H1 (cell line): ENCODE measurements at places on chromosomes 12 and 14. TPM values are rescaled to one million over a fixed set of nuclear protein-coding genes. Genes with fewer than 3 reads are reported as not detected.

The TMEM119 gene
- 0.48 and 0.61 TPM in 2 replicates for total RNA-seq

DNA sequence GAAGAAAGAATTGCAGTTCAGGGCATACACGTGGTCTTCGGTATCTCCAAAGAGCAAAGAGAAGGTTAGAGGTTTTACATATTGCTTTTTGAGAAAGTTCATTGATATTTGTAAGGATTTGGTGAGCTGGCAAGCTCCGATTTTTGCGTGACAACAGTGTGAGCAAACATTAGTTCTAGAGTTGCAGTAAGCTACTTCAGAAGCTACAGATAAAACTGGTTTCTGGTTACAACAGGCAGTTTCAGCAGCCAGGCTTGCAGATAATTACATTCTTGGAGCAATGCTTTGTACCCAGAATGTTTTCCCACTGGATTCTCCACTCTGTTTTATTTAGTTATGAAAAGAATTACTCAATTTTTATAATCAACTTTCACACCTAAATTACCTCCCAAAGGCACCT lies 28.2 kb downstream of the KLRK1 start:
- H3K27me3 ChIP-seq, result no peaks in the 10 kb centered on the region
- no peak for DNase-seq
- 0 out of 2 replicates have a peak overlapping the region, but pooled peaks have one; percentile 32 for H3K27ac ChIP-seq
- peaks cover 14% of the 10 kb centered on the region; the same call in 1 of the 2 replicates for H3K4me1 ChIP-seq
- H3K36me3 ChIP-seq, result no peaks in the 10 kb centered on the region

- H3K27ac ChIP-seq, result no peak overlapping the region
- no peak for DNase-seq
- no peaks in the 10 kb centered on the region; the same call in 1 of the 2 replicates for H3K36me3 ChIP-seq
- H3K27me3 ChIP-seq, result no peaks in the 10 kb centered on the region
- no peak overlapping the region for H3K4me3 ChIP-seq
- no peaks in the 10 kb centered on the region for H3K4me1 ChIP-seq
Measured at GRCh38 chr12:124018539-124018938, 45.5 kb downstream of the ZNF664 start.

GRCh38 chr12:9634177-9634803 lies 26.6 kb upstream of the KLRB1 start:
- no peak overlapping the region for H3K4me3 ChIP-seq
- DNase-seq, result peak; percentile 71
- H3K36me3 ChIP-seq, result 0 out of 2 replicates have a peak, but pooled peaks cover 5% of the 10 kb centered on the region
- H3K27me3 ChIP-seq, result no peaks in the 10 kb centered on the region
- H3K4me1 ChIP-seq, result no peaks in the 10 kb centered on the region

DNA sequence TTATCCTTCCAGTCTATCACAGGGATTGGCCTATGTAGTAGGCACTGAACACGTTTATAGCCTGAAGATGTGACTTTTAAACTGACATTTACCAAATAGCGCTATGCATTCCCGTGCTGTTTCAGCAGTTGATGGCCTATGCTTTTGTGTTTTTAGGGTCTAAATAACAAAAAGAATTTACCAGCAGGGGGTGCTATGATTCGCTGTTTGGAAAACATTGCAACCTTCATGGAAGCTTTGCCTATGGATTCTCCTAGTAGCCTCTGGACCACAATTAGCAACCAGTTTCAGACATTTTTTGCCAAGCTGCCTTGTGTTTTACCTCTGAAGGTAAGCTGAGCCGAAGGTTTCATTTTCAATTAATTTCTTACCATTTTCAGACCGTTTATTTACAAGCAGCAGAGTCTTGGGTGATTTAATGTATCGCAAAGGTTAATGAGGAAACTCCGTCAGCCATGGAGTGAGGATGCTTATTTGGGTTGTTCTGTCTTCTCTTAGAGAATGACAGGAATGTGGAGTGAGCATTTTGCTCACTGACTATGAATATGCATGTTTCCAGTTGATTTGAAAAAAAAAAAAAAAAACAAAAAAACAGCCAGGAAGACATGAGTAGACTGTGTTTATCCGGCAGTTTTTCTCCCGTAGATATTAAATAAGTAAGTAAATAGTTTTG lies 133.1 kb downstream of the PRIMA1 start:
- no peak overlapping the region for H3K27ac ChIP-seq
- H3K4me3 ChIP-seq, result no peak overlapping the region
- no peaks in the 10 kb centered on the region for H3K27me3 ChIP-seq
- H3K4me1 ChIP-seq, result no peaks in the 10 kb centered on the region
- no peaks in the 10 kb centered on the region for H3K36me3 ChIP-seq

DNA sequence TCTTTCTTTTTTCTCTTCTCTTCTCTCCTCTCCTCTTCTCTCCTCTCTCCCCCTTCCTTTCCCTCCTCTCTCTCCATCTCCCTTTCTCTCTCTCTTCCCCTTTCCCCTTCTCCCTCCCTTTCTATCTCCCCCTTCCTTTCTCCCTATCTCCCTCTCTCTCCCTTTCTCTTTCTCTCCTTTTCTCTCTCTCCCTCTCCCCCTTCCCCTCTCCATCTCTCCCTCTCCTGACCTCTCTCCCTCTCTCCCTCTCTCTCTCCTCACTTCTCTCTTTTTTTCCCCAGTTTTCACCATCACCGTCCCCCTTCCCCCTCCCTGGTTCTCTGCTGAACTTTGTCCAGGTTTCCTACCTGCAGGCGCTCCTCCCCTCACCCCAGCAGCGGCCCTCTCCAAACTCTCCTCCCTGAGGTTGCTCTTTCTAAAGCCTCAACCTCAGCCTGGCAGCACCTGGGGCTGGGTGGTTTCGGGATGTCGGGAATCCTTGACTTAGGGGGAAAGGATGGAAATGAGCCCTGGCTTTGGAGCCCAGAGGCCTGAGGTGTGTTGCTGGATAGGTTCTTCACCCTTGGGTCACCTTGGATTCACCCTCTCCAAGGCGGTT lies 14.7 kb upstream of the TBX3 start:
- peaks cover 100% of the 10 kb centered on the region for H3K27me3 ChIP-seq
- H3K27ac ChIP-seq, result no peak overlapping the region
- DNase-seq, result no peak

- H3K27me3 ChIP-seq, result peaks cover 5% of the 10 kb centered on the region
- no peak overlapping the region for H3K4me3 ChIP-seq
- no peaks in the 10 kb centered on the region for H3K36me3 ChIP-seq
- H3K27ac ChIP-seq, result no peak overlapping the region
- peaks cover 9% of the 10 kb centered on the region for H3K4me1 ChIP-seq
Measured at GRCh38 chr14:91256661-91257060, 12.2 kb upstream of the GPR68 start.

- H3K4me3 ChIP-seq, result no peak overlapping the region
- no peak for DNase-seq
- H3K36me3 ChIP-seq, result no peaks in the 10 kb centered on the region
- no peaks in the 10 kb centered on the region for H3K4me1 ChIP-seq
Measured at GRCh38 chr12:104974626-104975290, 11.4 kb upstream of the NOPCHAP1 start.
